CD4-positive, alpha-beta T cell treated with Interleukin-15 for 4 hours (primary cell): ENCODE measurements at places on chromosomes 12 and 14.
A peak's percentile ranks its signal among the peaks of the same experiment; 100 is the strongest.

- DNase-seq: no peak
These were observed 53.6 kb downstream of the AKAP6 start for GRCh38 chr14:32382704-32383103.

DNA sequence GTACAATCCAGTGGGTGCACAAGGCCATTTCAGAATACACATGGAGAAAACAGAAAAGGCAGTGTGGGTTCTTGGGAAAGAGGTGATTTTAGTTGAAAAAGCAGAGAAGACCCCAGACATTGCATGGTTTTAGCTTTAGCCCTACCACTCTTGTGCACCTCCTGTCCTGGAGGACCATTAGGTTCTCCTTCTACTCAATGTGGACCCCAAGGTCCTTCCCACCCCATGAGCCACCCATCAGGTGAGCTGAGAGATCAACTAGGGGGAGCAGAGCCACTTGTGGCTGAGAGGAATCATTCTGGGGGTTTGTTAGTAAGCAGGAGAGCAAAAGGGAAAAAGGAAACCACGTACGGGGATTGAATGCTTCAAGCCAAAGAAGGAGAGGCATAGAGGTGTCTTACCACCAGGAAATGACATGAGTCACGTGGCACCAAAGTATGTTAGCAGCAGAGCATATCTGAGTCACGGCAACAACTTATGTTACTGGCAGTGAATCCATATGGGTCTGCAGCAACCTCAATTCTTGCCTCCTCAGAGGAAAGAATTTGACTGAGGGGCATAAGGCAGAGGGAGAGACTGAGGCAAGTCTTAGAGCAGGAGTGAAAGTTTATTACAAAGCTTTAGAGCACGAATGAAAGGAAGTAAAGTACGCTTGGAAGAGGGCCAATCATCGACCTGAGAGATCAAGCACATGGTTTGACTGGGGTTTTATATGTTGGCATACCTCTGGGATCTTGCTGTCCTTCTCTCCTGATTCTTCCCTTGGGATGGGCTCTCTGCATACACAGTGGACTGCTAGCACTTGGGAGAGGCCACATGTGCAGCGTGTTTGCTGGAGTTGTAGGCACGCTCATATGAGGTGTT, 73.9 kb downstream of the HSD17B6 start:
- peak; percentile 22 for DNase-seq

DNA sequence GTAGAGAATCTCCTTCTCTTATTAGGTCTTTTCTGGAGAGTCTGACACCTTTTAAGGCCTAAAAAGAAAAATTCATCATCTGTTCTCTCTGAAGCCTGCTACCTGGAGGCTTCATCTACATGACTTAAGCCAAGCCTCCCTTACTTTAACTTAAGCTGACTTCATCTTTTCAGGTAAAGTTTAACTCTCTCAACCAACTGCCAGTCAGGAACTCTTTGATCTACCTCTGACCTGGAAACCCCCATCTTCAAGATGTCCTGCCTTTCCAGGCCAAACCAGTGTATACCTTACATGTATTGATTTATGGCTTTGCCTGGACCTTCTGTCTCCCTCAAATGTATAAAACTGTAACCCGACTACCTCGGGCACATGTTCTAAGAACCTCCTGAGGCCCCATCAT, 17.5 kb downstream of the GSTZ1 start:
- no peak for DNase-seq

- no peak for DNase-seq
These were observed 99.0 kb downstream of the NUBPL start for GRCh38 chr14:31660191-31660590.

- DNase-seq: no peak
These were observed 4.0 kb downstream of the TRIP11 start for GRCh38 chr14:92035890-92036289.

- no peak for DNase-seq
These were observed 167.4 kb upstream of the RGS6 start for GRCh38 chr14:71764701-71765382.

- no peak for DNase-seq
These were observed 916 bp upstream of the CHPT1 start for GRCh38 chr12:101696251-101697196.

- no peak for DNase-seq
These were observed 4.6 kb downstream of the OVCH1 start for GRCh38 chr12:29492891-29493290.

DNA sequence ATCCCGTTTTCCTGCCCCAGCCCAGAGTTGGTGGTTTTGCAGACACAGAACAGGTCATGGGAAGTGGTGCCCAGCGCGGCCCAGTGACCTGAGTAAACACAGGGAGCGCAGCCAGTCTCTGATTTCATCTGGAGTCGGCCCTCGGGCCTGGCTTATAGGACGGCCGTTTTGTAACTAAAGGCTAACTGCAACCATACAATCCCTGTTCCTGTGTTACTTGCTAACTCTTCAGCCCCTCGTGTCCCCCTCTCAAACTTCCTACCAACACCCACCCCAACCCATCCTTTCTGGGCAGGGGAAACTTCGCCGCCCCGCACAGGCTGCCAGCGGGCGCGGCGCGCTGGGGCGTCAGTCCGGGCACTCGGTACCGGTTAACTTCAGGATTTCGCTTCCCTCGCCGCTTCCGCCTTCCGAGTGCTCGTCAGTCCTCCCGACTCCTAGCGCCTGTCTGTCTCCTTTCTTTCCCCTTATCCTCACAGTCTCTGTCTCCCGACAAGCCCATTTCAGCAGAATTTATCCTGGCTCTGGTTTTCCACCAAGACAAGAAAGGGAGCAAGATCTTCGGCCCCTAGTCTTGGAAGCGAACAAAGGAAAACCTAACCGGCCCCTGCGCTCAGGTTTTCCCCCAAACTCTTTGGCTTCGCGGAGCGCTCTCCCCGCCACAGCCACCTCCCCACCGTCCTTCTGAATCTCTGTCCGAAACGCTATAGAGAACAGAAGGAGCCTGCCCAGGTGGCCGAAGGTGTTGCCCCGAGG, 2.0 kb downstream of the SIX1 start:
- DNase-seq: no peak

GRCh38 chr12:88035907-88036289, 6.7 kb upstream of the C12orf50 start:
- no peak for DNase-seq

DNA sequence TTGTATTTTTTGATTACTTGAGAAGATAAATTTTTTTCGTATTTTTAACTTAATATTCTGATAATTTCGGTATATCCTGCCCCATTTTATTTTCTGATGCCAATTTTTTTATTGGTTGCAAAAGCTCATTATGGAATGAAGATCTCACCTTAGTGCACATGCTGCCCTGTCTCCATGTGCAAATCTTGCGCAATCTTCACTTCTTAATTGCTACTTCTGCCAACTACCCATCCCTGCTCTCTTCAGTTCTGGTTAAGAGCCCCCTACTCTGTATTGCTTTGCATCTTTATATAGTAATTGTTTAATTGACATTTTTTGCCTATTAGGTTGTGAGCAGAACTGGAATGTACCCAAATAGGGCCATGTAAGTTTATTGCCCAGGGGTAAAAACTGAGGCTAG, 20.5 kb upstream of the LRRK2 start:
- no peak for DNase-seq

DNA sequence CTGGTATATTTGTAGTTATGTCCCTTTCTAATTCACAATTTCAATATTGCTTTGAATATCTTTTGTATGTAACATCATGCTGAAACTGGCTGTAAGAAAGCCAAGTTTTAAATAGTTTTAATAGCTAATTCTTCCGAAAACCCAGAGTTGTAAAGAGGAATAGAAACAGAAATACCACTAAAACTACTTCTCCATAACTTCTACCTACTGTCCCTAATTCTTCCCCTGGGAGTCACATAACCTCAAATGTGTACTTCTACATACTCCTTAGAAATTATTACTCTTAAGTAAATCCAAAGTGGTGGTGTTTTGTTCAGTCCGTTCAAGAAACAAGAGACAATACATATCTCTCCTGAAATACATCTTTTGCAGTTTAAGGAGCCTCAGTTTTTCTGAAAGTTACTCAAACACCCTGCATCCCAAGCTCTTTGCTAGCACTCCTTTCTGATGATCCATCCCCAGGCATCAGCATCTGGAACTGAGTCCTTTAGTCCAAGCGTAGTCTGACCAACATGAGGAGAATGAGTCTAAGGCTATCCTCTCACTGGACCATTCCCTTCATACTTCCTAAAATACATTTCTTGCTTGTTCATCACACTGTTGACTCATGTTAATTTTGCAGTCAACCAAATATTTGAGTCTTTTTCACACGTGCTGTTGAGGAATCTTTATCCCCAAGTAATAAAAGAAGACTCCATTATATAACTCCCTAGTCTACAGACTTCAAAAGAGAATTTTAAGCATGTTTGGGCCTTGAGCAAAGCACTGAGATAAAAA, 214.3 kb upstream of the NUDT4 start:
- no peak for DNase-seq

DNA sequence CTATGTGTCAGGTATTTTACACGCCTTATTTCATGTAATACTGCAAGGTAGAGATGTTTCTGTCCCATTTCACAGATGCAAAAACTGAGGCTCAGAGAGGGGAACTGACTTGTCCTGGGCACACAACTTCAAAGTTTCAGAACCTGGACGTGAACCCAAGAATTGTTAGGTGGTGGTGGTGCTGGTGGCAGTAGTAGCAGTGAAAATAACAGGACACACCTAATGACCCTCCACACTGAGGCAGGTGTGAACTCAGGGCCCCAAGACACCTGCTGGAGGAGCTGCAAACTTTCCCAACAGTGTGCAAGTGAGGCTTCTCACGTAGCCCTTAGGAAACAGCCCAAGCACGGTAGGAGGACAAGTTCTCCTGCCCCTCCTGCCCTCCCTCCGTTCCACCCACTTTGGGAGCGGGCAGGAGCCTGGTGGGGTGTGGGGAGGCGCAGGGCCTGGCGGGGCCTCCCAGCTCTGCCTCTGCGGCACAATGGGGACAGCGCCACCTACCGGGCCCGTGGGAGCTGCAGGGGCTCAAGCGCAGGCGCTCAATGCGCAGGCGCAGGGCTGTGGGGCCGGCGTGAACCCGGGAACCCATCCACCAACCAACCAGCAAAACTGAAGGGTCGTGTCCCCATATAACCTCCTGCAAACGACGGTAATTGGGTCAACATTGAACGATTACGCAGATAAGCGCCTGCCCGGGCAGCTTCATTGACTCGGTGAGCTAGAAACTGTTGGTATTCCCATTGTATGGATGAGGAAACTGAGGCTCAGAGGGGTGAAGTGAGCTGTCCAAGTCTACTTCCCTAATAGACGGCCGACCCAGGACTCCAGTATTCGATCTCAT, 12.0 kb upstream of the TRPV4 start:
- DNase-seq: peak; percentile 86

GRCh38 chr14:59753512-59753911, 117.1 kb downstream of the RTN1 start:
- no peak for DNase-seq

- no peak for DNase-seq
These were observed 188.1 kb downstream of the BCAT1 start for GRCh38 chr12:24760606-24761378.

DNA sequence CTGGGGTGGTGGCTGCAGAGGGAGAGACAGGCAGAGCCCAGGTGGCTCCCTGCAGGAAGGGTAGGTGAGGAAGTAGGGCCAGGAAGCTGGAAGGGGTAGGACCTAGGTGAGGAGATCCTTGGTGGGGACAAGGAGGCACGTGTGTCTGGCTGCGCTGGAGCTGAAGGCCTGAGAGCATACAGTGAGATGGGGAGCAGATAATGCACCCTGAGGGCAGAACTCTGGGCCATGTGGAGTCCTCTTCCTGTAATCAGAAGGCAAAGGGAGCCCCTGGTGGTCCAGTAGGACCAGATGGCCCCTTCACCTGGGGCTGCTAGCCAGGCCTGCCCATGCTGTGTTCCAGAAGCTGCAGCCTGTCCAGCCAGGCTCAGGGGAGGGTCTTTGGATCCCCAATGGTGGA, 15.3 kb upstream of the KRT80 start:
- DNase-seq: no peak
